NCI-H1930 (cell line): ENCODE measurements at places on chromosomes 2 and 18.

- no peak for DNase-seq
Observed at GRCh38 chr2:86790676-86791572, at the start of gene CD8A. Gene CD8A (minus strand): TSS chr2:86790913. CDS start chr2:86790825, 88 bp downstream.

DNA sequence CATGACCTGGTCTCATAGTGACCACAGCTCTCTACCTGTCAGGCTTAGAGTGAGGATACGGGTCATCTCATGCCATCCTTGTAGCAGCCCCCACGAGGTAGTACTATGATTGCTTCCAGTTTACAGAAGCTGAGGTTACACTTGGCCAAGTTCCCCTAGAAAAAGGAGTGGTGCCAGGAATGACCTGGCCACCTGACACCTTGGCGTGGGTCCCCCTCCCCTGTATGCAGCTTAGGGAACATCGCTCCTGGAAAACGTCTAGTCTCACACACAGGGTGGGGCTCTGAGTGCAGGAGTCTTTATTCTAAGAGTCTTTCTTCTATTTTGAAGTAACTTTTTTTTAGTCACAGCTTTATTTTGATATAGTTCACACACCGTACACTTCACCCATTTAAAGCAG is 14.8 kb downstream of the NPPC start:
- DNase-seq = no peak

GRCh38 chr2:68357605-68358337 is 7.3 kb upstream of the PLEK start:
- peak; percentile 4 for DNase-seq

DNA sequence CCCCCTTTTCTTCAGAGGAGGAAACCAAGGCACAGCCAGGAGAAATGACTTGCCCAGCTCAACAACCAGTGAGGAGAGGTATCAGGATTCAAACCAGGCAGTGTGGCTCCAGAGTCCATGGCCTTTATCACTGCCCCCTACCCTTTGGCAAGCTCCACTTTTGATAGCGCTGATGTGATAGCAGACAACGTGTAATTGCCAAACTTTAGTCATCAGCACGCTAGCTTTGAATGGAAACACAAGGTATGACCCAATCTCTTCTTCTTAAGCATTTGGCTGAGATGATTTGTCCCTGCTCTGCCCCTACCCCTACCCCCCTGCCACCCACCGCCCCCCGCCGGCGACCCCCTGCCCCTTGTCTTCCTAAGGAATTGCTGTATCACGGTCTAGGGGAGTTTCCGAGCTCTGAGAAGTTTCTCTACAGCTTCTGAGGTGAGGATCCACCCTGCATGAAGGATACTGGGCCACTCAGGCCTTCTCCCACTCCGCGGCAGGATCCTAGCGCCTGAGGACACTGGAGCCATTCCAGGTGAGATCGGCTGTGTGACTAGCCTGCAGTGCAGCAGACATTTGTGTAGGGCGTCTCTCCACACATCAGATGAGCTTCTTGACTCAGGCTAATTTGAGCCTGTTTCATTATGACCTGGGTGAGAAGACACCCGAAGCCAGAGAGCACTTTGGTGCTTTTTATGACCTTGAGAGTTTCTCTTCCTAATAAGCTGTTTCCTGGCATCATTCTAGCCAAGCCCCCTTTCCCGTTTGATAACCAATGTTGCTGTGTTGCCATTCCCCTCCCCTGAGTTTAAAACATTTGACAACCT is 75.1 kb upstream of the MAP4K4 start:
- no peak for DNase-seq

- DNase-seq = peak; percentile 76
Observed at GRCh38 chr2:46306330-46306751, 9.1 kb downstream of the EPAS1 start.

DNA sequence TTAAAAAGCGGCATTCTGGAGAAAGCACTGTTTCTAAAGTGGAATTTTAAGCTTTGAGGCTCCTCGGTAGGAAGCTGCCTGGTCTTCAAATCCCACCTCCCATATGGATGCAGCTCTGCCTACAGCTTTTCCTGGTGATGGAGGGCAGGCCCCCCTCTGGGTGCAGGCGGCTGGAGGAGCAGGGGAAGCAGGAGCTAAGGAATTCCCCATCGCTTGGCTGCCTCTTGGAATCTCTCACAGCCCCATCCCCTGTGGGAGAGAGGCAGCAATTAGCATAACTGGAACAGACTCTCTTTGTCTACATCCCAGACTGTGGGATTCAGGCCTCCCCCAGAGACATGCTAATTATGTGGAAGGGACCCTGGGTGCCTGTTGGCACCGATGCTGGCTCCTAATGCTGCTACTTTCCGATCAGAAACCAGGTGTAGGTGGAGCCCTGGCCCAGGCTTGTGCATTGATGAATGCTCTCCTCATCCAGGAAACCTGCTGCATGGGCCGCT is 51.3 kb downstream of the LIPG start:
- no peak for DNase-seq

DNA sequence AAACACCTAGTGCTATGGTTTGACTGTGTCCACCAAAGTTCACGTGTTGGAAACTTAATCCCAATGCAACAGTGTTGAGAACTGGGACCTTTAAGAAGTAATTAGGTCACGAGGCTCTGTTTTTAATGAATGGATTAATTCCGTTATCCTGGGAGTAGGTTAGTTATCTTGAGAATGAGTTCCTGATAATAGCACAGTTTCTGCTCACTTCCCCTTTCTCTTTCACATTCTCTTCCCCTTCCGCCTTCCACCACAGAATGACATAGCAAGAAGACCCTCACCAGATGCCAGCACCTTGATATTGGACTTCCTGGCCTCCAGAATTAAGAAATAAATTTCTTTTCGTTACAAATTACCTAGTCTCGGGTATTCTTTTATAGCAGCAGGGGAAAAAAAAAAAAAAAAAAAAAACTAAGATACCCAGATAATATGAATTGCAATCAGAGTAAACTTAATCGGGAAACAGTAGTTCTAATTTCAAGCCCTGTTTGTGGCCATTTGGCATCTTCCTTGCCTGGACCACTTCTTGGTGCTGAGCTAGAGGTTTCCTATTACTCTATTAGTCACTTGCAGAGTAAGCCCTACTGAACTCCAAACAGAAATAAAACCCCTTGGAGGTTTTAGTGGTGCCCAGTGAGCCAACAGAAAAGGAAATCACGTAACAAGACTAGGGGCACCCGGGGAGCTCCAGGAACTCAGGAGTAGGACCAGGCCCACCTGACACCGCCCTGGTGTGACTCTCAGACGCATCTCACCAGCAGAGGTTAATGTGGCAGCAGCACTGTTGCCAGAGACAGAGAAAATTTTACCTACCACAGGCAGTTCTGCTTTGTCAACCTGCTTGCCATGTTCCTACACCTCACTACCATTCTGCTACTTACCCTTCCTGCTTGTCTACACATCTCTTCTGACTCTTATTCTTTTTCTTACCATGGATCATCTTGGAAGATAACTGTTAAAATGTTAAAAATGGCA is 147.6 kb upstream of the CAB39 start:
- no peak for DNase-seq

DNA sequence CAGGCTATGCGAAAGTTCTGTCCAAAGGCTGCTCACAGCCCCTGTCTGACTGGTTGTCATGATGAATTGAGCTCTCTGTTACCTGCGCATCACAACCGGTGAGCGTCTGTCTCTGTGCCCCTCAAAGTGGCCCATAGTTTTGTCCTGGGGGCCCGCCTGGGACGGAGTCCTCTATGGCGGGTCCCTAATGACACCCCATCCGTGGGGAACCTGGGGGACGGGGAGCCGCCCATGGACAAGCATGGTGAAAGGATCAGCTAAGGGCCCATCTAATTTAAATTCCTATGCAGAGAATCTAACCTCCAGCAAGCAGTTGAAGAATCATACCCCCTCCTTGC is 473 bp downstream of the ELMOD3 start:
- DNase-seq = no peak

DNA sequence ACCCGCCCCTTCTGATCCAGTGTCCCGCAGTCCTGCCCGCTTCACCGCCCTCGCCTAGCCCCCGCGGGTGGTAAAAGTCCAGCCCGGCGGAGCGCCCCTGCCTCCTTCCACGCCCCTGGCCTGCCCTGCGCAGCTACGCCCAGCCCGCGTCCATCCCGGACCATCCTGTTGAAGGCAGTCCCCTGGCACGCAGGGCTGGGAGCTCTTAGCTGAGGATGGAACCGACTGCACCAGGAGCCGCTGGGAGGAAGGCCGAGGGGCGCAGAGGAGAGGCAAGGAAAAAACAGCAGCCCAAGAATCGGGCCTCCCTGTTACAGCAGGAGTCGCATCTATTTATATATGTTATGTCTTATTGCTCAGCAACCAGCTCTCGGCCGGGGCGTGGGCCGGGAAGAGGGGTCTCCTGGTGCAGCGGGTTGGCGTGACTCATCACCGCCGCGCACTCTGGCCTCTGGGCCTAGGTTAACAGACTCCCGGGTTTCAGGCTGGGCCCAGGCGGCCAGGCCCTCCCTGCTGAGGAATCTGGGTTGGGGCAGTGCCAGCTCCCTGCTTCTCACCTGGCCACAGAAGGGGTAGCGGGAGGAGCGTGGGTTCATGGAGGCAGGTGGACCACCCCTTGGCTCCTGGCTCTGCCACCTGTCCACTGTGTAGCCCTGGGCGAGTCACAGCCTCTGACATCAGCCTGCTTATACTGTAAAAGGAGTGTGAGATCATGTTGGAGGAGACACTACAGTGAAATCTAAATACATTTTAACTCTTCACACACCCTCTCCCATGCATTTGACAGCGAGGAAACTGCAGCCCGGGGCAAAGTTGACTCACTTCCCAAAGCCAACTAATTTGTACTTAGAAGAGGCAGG is 13.4 kb upstream of the MAP3K2 start:
- no peak for DNase-seq

- DNase-seq = no peak
Observed at GRCh38 chr18:75586130-75586889, 158.8 kb upstream of the SMIM21 start.

GRCh38 chr2:227153758-227154486 is 10.1 kb downstream of the COL4A4 start:
- DNase-seq = no peak

DNA sequence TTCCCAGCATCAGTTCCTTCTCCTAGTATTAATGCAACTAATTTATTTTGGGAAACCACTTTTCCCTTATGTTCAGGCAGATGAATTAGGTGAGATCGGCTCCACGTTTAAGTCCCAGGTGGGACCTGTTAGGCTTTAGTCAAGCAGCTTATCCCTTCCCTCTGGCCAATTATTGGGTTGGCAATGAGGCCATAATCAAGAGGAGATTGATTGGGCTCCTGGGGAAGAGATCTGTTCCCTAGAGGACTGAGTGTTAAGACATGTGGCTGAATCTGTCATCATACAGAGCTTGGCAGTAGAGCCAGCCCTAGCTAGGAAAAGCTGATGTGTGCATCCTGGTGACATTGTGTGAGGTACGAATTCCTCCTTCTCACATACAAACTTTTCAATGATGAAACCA is 104.4 kb downstream of the PTH2R start:
- no peak for DNase-seq

DNA sequence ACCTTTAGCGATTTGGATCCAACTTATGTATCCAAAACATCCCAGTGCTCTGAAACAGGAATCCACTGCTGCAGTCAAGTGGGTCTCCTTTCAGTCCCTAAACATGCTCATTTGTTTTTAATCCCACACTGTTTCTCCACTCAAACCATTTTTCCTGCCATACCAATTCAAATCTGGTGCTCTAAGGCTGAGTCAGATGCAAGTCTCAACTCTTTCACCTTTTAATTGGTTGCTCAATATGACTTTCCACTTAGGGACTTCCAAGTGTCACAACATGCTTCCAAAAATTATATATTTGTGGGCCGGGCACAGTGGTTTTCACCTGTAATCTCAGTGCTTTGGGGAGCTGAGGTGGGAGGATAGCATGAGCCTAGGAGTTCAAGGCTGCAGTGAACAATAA is 113.4 kb upstream of the TANK start:
- DNase-seq = no peak

GRCh38 chr18:26621161-26622026 is 73.0 kb upstream of the KCTD1 start:
- no peak for DNase-seq

GRCh38 chr2:119282996-119283511 is 59.4 kb downstream of the STEAP3 start:
- DNase-seq = no peak

DNA sequence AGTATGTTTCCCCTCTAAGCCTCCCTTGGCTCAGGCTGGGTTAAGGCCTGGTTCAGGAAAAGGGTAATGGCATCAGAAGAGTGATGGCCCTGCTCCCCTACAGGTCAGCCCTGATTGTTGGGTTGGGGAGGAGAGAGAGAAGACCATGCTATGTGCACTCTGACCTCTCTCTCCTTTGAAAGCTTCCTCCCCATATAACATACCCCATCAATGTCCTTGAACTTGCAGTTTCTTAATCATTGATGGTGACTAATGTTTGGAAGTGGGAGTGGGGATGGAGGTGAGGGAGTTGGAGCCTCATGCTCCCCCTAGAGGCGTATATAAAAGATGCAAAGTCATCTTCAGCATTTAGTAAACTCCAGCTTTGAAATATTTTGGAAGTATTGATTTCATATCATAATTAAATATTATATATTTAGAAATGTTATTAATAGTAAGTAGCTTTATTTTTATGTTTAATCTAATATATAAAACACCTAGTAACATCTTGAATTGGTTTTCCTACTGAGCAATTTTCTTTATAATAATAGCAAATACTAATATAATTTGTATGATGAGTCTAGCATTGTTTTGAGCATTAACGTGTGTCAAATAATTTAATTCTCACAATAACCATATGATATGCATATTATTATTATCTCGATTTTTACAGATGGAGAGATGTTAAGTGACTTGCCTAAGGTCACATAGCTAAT is 8.8 kb downstream of the PLCL1 start:
- DNase-seq = no peak

GRCh38 chr2:223969315-223969714 is 12.1 kb downstream of the MRPL44 start:
- no peak for DNase-seq

DNA sequence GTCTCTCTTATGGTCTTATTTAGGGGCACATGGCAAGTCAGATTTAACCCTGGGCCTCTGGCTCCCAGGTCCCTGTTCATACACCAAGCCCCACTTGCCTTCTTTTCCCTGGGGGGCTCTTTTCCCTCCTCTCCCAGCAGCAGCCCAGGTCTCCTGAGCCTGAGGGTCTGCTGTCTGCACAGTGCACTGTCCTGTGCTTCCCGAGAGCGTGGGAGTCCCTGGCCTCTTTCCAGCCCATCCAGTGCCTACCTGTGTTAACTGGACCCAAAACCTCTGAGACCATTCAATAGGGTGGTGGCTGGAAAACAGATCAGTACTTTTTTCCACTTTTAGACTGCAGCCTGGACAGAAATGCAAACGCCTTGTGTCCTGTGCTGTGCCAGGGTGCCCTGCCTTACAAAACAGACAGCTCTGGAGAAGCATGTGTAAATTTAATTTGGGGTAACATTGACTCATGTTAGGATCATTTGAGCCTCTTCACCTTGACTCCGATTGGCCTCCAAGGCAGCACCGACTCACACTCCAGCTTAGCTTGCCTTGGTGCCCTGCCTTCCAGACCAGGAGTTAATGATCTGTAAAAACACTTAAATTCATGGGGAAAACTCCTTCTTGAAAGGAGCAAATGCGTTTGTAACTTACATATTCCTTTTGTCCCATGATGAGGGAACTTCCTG is 34.3 kb downstream of the TWIST2 start:
- no peak for DNase-seq

GRCh38 chr2:126656431-126657147 is 631 bp downstream of the GYPC start:
- no peak for DNase-seq
